ENCODE measurements at places on chromosomes 16 and 17.

DNA sequence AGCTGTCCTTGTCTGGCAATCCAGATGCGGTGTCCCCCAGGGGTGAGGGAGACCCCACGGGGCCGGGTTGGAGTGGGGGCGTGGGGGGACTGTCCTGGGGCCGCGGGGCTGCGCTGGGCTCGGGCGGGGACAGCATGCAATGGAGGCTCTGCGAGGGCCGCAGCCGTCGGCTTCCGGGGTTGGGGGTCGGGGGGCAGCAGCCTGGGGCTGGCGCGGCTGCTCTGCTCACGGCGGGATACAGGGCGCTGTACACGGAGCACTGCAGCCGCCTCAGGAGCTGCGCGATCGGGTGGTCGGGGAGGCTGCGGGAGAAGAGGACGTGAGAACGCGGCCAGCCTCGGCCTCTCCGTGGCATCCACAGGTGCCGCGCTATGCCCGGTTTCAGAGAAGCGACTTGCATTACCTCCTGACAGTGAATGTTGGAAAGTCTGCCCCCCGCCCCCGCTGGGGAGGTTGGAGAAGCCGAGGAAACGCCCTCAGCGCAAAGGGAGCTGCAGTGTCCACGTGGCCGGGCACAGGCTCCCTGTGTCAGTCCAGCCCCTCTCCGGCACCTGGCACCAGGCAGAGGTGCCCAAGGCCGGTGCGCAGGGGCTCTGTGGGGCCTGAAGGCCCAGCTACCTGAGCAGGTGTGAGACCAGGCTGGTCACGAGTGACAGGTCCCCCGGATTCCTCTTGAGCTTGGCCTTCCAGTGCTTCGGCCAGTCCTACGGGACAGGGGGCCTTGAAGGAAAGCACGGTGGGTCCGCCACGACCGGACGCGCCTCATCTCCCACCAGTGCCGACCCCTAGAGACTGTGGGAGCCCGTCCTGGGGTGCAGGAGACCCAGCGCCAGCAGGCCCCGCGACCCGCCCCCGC is 9.4 kb upstream of the SPATA2L start:
- DNase-seq = no peak

DNA sequence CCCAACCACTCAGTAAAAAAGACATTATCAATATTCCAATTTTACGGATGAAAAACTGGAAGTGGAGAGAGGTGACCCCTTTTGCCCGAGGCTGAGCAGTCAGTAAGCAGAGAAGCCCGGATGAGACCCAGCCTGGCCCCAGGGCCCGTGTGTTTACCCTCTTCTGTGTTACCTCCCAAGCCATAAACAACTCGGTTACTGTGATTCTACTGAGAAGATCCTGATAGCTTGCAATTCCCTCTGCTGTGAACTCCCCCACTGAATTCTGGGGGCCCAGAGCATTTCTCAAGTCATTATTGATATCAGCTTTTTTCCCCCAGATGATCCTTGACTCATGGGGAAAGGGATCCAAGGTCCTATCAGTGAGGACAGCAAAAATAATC is 482.6 kb upstream of the ERCC4 start:
- DNase-seq = no peak

DNA sequence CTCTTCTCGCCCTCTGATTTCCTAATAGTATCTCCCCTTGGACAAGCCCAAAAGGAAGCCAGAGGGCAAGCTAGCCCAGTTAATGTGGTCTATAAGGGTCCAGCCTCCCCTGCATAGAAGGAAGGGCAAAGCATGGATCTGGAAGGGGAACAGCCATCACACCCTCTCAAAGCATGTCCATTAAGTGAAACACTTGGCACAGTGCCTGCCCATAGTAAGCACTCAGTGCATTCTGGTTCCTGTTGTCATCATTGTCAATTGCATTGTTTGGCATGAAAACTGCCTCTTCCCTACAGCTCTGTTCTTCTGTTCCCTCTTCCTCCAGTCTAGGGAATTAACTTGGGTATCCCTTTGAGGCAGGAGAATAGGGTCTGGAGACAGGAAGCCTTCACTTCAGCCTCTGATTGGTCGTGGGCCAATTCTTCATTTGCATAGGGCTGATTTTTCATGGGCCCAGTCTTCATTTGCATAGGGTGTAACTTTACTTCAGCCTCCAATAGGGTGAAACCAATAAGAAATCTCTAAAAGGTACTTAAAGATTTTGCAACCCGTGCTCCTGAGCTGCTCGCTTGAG is 81.4 kb downstream of the C17orf67 start:
- no peak for DNase-seq

- DNase-seq = no peak
These were observed 14.7 kb upstream of the TMEM220 start for GRCh38 chr17:10744501-10745000.

- DNase-seq = peak; percentile 53
These were observed 173.6 kb downstream of the IRF8 start for GRCh38 chr16:86072328-86073102.

- no peak for DNase-seq
These were observed 16.5 kb upstream of the SLC38A8 start for GRCh38 chr16:84059111-84059510.

- no peak for DNase-seq
These were observed 32.4 kb downstream of the NLRC5 start for GRCh38 chr16:57021757-57022156.

- DNase-seq = peak; percentile 77
These were observed 138.6 kb upstream of the WSCD1 start for GRCh38 chr17:5931616-5932015.

DNA sequence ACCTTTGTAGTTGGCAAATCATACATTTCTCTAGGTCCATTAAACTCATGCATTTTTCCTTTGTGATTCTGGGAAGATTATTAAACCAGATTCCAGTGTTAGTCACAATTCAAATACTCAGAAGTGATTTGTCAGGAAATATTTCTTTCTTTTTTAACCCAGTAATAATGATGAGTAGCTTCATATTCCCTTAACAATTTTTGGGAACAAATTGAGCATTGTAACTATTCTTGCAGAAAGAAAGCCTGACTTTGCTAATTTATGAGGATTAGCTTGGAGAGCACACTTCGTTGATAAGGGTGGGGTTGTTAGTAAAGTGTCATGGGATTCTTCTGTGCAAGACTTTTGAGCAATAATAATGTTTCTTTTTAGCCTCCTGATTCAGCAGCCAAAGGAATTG is 18.7 kb upstream of the KRT24 start:
- DNase-seq = no peak

DNA sequence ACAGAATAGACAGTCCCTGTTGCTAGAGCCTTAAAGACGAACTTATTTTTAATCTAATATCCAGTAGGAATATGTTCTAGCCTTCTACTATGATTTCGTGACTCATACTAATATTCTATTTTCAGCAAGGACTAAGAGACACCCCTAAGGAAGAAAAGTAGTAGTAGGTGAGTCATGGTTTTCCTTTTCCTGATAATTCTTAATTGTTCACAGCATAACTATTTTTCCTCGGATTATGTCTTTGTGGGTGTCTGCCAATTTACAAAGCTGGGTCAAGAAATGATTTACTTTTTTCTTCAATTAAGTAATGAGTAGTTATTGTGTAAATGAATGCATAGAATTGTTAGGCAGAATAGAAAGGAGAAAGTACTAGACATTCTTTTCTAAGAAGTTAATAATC is 292.2 kb downstream of the TOX3 start:
- DNase-seq = no peak

DNA sequence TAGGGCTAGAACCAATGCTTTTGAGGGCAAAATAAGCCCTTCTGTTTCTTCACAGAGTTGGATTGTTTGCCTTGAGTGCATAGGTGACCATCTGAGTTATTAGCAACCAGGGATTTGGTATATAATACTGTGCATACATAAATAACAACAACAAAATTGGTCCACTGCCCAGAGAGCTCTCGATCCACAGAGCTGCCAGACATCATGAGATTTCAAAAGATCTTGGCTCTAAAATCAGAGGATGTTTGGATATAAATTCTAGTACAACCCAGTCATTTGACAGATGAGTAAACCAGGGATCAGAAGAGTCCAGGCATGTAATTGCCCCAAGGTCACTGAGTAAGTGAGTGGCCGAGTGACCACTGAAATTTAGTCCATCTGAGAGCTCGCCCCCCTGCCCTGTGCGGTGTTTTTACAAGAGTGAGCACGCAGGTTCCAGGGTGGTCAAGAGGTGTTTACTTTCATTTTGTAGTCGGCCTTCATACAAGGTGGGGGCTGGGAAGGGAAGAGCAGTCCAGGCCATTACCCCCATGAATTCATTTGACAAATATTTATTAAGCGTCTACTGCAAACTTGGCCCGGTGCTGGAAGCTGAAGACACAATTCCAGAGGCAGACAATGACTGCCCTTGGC is 1.8 kb upstream of the MT2A start:
- DNase-seq = peak; percentile 62

DNA sequence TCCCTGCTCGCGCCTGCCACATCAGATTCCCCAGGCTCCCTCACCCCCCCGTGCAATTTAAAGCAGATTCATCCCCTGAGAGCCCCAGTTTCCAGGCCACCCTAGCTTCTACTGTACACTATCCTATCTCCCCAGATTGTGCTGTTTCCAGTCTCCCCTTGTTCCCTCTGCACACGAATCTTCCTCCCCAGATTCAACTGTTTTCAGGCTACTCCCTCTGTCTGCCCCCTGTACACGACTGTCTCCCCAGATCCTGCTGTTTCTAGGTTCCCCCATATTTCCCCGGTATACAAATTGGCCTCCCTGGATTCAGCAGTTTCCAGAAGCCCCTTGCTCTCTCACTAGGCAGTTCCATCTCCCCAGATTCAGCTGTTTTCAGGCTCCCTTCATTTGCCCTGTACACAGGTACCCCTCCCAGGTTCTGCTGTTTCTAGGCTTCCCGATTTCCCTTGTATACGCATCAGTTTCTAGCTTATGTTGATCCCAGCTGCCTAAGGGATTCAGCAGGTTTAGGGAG is 22.9 kb downstream of the COPZ2 start:
- DNase-seq = no peak

- no peak for DNase-seq
These were observed 174.3 kb upstream of the TNRC6C start for GRCh38 chr17:77783991-77784820.

- no peak for DNase-seq
These were observed 911.1 kb upstream of the EEF2KMT start for GRCh38 chr16:6008670-6009069.

GRCh38 chr16:88677721-88678120 is 8.6 kb downstream of the SNAI3 start:
- no peak for DNase-seq

DNA sequence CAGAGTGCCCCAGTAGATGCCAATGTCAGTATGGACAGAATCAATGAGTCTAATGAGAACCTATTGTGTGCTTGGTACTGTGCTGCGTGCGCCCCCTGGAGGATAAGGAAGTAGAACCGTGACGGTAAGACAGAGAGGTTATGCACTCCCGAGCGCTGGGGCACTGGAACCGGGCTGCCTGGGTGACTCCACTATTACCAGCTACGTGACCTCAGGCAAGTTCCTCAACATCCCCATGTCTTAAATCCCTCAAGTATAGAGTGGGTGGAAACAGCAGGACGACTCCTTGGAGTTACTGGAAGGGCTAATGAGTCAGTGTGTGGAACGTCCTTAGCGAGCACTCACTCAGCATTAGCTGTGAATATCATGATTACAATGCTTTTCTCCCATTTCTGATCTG is 16.2 kb downstream of the CHST4 start:
- no peak for DNase-seq

DNA sequence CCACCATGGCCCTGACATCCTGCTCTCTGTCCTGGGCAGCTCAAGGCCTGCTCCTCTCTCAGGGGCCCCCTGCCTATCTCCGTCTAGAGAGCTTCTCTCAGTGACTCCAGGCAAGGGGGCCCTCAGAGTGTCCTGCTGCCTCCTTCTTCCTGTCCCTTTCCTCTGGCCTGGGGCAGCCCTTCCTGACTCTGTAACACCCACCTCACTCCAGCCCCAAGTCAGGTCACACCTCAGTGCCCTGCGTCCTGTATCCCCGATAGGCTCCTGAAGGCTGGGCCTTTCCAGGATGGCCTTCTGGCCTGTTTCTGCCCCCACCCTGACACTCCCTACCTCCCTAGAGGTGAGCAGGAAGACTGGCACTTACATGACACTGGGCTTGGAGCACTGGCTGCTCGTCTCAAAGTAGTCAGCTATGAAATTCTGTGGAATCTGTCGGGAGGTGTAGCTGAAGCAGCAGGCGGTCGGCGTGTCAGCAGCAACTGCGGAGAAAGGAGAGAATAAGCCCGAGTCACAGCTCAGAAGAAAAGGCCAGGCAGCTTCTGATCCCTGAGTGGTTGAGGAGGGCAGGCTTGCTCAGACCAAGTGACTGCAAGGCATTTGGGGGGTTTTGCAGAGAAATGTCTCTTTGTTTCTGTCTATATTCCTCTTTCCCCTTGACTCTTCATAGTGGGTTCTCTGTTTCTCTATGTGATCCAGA is 976 bp downstream of the CCL3L1 start:
- no peak for DNase-seq

- DNase-seq = no peak
These were observed 40.9 kb downstream of the TMEM235 start for GRCh38 chr17:78272181-78272913.

DNA sequence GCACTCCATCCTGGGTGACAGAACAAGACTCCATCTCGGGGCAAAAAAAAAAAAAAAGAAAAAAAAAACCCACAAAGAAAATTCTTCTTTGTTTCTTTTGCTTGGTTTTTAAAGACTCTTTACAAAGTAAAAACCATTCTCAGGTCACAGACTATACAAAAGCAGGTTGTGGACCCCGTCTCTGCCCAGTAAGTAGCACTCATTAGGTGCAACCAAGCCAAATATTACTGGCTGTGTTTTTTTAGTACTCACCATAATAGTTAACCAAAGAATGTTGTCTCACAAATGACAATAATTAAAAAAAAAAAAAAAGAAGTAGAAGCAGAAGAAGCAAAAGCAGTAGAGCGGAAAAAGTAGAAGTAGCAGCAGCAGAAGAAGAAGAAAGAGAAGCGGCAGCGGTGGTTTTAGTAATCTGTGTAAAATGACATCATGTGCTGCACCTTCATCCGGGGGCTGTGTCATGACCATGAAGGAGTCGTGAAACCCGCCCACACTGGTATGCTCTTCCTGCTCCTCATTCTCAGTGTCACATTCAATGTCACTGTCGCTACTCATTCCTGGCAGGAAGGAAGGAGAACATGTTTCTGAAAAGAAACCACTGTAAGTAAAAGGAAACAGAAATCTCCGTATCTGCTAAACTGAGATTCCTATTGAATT is 105.4 kb downstream of the TRIM37 start:
- DNase-seq = peak; percentile 34

DNA sequence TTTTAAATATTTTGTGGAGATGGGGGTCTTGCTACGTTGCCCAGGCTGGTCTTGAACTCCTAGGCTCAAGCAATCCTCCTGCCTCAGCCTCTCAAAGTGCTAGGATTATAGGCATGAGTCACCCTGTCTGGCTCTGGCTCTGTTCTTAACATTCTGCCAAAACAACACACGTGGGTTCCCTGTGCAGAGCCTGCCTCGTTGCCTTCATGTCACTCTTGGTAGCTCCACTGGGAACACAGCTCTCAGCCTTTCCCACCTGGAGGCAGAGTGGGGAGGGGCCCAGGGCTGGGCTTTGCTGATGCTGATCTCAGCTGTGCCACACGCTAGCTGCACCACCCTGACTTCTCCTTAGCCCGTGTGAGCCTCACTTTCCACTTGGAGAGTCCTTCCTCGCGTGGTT is 19.3 kb downstream of the CRISPLD2 start:
- no peak for DNase-seq

Data from pons (tissue), 1 donor.